HEK293T (cell line): ENCODE measurements at places on chromosomes 3 and 15.

DNA sequence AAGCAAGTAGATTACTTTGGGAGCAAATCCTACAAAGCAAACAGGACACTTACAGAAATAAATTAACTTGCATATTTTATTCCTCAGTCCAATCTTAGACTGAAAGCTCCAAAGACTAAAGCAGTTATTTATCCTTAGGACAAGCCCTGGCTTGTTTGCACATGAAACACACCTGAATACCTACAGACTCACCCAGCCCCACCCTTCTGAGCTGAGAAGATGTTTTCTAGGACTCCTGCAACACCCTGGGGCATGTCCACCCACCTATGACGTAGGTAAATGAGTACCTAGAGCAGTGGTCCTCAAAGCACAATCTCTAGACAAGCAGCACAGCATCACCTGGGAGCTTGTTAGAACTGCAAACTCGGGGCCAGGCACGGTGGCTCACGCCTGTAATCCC, 80.8 kb downstream of the ANXA2 start:
- no peak for DNase-seq

- no peak for DNase-seq
Observed at GRCh38 chr3:134772011-134772410, 23.0 kb upstream of the EPHB1 start.

DNA sequence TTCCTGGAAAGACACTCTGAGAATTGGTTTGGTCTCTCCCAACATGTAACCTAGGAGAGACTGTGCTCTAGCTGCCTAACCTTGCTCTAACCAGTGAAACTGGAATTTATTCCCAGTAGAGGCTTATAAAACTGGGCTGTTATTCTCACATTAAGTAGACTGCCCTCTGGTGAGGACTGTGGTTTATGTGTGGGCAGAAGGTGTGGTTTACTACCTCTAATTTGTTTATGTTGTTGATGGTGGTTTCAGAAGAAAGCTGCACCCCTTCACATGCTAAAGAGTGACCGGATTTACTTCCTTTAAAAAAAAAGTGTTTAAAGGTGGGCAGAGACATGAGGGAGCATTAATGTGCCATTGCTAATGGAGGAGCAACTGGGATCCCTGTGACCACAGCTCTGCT, 273.2 kb downstream of the MECOM start:
- DNase-seq: no peak

DNA sequence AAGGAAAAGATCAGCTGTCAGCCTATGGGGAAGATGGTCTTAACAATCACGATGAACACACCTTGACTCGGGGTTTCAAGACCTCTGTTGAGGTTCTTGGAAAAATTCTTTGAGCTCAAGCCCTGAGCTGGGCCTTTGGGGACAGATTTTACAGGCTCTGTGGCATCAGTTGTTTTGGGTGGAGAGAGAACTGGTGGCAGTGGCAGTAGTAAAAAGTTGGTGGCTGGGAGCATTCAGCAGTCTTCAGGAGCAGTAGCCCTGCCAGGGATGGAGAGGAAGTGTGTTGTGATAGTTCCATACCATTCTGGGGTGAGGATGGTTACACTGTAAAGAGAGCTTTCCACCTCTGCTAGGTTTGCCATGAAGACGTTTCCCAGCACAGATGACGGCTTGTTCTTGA, 4.9 kb upstream of the KY start:
- no peak for DNase-seq

- no peak for DNase-seq
Observed at GRCh38 chr3:125108833-125109535, 53.2 kb upstream of the HEG1 start.

DNA sequence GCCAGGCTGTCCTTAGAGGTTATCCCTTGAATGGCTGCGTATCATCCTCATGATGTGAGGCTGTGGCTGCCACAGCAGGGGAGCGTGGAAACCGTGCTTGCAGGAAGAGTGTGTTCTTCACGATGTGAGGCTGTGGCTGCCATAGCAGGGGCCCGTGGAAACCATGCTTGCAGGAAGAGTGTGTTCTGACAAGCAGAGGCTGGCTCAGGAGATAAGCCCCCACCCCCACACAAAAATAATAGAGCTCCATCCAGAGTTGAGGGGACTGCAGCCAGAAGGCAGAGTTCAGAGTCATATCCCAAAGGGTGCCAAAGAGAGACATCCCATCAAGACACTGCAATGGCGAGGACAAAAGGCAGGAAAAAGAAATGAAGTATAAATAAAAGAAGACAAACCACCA, 22.6 kb upstream of the BDH1 start:
- no peak for DNase-seq

GRCh38 chr3:9450126-9450525, 52.7 kb downstream of the SETD5 start:
- DNase-seq: no peak

DNA sequence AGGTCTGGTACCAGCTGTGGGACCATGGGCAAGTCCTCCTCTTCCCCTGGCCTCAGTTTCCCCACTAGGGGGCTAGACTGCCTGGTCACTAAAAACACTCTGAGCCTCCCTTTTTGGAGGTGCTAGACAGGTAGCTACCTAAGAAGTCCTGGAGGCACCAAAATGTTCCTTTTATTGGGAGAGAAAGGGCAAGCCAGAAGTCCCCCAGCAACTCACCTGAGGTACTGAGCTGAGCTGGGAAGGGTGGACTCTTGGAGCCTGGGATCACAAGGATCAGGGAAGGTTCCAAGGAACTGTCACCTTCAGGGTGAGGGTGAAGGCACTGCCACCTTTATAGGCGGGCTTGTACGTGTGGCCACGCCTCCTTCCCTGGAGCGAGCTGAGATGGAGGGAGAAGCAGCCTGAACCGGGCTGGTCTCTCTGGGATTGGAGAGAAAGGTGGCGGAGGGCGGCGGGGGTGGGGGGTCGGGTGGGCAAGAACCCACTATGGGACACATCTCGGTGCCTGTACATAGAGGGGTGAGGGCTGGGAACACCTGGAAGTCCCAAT, at the start of gene CYP1A1:
Gene CYP1A1, minus strand, starts transcription at position 304 of the 550 bp plus-strand sequence. CDS start 2,431 bp downstream, outside the sequence.
- DNase-seq: peak; percentile 61

- DNase-seq: no peak
Observed at GRCh38 chr15:40691737-40692136, 3.2 kb upstream of the RAD51 start.
